Activated CD8-positive, alpha-beta T cell treated with anti-CD3 and anti-CD28 coated beads for 36 hours (primary cell): ENCODE measurements at places on chromosomes 5 and 9.
A peak's percentile ranks its signal among the peaks of the same experiment; 100 is the strongest.

GRCh38 chr5:128920345-128921215, 44.7 kb upstream of the SLC27A6 start:
- DNase-seq, result no peak

DNA sequence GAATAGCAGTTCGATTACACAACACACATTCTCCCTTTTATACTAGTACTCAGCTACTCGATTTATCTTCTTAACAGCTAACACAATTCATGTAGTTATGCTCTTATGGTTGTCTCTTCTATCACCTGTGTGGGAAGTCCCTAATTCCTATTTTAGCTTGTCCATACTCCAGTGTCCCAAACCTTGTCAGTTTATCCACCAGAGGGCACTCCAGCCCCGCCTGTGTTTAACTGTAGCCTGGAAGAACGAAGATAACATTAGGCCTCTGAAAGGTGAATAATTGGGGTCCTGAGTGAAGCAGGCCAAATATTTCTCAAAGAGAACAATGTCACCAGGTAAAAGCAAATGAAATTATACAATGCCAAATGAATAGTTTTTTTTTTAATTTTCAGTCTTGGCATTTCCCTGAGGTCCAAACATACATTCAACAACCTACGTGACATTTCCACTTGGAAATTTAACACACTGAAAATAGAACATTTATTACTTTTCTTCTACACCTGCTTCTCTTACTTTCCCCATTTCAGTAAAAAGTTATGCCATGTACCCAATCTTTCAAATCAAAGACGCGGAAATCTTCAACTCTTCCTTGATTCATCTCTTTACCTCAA, 560.7 kb downstream of the HTR1A start:
- DNase-seq, result peak; percentile 59

DNA sequence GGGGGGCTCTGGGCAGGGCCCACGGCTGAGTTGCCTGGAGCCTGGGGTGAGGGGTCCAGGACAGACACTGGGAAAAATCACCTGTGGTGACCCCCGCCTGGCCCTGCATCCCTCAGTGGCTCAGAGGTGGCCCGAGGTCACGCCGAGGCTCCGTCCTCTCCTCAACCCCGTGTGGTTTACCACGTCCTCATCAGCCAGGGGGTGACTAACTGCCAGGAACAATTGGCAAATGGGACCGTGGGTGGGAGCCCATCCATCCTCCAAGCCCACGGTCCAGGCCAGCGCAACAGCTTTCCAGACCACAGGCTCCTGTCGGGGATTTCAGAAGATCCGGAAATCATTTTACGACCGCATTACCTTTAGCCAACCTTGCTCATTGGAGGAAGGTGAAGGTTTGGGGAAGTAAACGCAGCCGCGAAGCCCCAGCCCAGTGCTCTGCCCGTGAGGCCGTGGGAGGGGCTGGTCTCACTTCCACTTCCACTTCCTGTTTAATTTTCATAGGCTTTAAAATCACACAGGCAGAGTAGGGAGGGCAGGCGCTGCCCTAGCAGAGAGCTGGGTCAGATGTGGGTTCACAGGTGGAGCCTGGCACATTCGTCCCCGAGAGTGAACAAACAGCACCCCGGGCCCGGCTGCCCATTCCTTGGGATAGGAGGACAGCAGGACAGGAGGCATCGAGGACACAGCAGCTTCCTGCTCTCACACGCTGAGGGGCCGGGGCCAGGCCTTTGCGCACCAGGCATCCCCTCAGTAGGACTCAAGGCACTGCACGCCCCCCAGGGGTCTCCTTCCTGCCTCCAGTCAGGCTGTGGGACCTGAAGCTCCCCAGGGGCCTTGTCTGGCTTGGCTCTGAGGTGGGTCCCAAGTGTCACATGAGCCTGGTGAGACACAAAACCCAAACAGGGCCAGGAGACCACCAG, 19.8 kb upstream of the SLC9A3 start:
- DNase-seq, result peak; percentile 84

DNA sequence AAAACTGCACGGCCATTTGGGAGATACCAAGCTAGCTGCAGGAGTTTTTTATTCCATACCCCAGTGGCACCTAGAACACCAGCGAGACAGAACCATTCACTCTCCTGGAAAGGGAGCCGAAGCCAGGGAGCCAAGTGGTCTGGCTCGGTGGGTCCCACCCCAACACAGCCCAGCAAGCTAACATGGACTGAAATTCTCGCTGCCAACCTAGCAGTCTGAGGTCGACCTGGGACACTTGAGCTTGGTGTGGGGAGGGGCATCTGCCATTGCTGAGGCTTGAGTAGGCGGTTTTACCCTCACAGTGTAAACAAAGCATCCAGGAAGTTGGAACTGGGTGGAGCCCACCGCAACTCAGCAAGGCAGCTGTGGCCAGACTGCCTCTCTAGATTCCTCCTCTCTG, 108.9 kb upstream of the CHD1 start:
- peak; percentile 61 for DNase-seq

GRCh38 chr5:167232675-167233311, 1058.7 kb upstream of the WWC1 start:
- no peak for DNase-seq

DNA sequence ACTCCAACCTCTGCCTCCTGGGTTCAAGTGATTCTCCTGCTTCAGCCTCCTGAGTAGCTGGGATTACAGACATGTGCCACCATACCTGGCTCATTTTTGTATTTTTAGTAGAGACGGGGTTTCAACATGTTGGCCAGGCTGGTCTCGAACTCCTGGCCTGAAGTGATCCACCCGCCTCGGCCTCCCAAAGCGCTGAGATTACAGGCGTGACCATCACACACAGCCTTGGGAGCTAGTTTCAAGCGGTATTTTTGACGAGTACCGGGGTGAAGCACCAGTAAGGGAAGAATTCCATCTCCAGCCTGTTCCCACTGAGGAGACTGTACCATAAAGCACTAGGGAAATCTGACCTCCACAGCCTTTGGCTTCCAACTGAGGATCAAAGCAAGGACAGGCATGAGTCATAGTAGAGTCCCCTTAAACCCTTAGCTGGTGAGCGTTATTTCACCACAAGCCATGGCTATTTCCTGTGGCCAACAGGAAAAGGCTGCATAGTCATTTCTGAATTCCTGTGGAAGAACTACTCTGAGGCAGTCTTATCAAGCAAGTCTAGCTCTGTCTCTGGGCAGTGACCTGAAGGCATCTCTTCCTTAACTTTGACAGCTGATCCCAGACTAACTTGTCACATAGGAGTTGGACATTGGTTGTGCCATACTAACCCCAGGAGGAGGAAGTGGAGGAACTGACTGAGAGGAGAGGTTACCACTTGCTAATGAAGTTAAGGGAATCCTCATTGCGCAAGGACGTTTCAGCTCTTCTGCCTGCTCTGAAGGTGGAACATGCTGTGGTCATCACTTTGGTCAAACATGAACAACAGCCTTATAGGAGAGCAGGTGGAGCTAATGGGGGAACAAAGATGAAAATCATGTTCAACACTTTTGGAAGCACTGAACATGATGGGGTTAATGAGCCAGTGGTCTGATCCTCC, 85.8 kb upstream of the DMRT1 start:
- DNase-seq, result peak; percentile 20

- no peak for DNase-seq
Observed at GRCh38 chr5:148107608-148108007, 43.8 kb downstream of the SPINK5 start.

- no peak for DNase-seq
Observed at GRCh38 chr9:32136700-32137339, 247.6 kb upstream of the ACO1 start.

DNA sequence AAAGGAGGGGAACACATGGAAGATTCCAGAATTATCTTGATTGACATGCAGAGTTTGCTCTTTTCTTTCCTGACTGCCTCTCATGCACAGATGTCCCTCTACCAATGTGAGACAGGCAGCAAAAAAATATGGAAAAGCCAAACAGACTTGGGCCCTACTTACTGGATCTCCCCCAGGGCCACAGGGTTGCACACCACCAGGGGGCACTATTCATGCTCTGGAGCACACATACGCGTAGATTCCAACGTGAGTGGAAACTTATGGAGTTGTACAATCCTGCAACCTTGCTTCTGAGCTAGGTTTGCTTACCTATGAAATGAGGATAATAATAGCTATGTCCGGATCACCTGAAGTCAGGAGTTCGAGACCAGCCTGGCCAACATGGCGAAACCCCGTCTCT, 319.5 kb downstream of the ARHGEF28 start:
- DNase-seq, result peak; percentile 38

DNA sequence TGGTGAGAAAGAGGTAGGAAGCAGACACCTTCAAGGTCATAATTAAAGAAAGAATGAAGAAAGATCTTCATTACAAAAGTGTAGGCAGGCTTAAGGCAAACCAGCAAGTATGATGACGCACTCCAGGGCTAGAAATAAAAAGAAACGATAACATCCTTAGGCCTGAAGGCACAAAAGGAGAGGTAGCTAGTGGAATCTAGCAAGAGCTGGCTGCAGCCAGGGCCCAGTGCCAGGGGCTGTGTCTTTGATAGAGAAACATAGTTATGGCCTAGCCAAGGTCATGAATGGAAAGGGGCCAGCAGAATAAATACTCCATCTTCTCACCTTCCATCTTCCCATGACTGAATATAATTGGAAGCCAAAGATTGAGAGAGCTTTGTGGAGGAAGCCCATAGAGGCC, 6.8 kb upstream of the SH3TC2 start:
- no peak for DNase-seq

GRCh38 chr9:136995362-136995761, 1.0 kb downstream of the CLIC3 start:
- no peak for DNase-seq

GRCh38 chr5:153905219-153905618, 133.5 kb downstream of the FAM114A2 start:
- no peak for DNase-seq

DNA sequence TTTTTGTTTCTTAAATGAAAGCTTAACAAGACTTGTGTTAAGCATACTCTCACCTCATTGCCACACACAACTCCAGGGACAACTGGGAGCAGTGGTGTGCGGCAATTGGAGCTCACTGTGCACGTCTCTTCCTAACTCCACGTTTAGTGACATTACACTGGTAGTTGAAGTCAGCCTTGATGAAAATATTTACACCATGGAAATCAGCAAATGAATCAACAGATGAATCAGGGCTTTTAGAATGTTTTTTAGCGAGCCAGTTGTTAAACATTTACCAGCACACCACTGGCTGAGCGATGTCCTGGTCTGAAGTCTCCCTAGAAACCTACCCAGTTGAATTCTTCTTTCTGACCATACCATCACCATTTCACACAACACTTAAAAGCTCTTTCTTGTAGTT, 67.3 kb downstream of the KLHL3 start:
- no peak for DNase-seq

DNA sequence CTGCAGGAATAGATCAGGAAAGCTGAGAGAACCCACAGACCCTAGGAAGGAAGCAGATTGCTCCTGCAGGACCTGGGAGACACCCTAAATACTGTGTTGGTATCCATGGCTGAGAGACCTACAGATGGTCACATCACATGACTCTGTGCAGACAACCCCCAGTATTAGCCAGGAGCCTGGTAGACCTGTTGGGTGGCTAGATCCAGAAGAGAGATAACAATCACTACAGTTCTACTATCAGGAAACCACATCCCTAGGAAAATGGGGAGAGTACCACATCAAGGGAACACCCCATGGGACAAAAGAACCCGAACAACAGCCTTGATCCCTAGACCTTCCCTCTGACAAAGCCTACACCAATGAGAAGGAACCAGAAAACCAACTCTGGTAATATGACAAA, 24.2 kb upstream of the MELK start:
- no peak for DNase-seq

DNA sequence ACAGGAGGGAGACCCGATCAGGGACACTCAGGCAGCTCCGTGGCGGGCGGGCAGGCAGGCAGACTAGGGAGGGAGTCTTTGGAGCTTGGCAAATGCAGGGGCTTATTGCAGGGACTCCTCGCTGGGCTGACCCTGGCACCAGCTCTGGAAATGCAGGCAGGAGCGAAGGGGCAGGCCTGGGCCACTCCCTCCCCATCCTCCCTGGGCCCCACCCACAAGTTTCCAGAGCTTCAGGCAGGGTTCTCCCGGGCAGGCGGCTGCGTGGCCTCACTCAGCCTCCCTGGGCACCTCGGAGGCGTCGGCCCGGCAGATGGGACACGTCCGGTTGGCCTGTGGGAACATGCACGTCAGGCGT, 8.5 kb downstream of the RNF44 start:
- DNase-seq, result no peak

GRCh38 chr5:22560147-22560546, 293.0 kb downstream of the CDH12 start:
- DNase-seq, result no peak

DNA sequence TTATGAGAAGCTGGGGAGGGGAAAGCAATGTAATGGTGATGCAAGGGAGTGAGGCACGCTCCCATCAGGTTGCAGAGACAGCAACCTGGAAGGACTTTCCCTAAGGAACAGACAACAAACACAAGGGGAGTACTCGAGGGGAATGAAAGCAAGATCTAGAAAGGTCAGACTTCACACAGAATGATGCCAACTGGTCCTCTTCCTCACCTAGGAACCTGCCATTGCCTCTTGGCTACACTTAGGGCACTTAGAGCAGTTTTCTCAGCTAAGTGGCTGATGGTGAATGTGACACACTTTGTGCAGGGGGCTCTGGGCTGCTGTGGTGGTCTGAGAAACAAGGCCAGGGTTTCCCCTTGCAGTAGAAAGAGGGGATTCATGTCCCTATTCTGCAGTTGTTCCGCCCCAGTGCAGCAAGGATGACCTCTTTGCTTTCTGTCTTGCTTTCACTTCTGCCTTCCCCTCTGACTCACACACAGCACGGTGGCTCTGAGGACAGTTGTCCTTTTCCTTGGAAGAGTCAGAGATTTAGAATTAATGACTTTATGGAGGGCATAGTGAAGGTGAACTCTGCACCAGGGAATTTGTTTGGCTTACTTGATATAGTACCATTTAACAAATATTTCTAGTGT, 394.0 kb upstream of the KLF4 start:
- DNase-seq, result no peak

GRCh38 chr5:80057921-80058320, 22.8 kb downstream of the THBS4 start:
- DNase-seq, result no peak

DNA sequence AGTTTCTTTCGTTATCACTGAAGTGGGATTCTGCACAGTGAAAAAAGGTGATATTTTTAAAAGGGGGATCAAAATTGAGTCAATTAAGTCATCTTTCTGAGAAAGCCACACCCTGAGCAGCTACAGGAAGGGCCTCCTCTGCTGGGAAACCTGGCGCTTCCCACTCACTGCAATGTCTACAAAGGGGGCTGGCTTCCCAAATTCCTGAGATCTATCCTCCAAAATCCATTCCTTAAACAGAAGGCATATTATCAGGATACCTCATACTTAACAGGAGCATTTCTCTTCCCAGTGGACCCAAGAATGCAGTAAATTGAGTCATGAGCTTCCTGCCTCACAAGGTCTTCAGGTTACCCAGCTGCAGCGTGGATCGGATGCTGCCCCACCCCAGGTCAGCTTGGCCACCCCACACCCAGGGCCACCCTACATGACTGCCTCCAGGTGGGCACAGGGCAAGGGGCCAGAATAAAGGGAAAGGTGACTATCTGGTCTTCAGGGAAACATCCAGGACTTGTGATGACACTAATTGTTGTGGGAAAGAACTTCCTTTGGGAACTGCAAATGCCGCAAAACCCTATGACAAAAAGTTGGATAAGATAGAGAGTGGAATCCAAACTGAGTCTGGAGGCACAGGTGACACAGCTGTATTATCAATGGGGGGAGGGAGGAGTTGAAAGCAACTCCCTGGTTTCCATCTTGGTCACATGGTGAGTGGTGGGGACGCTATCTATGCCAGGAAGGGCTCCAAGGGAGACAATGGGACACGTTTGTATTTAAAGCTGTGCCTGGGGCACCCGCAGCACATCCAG, 42.3 kb downstream of the ROR2 start:
- no peak for DNase-seq

- DNase-seq, result peak; percentile 28
Observed at GRCh38 chr5:172849606-172850453, 15.8 kb downstream of the ERGIC1 start.
